ENCODE measurements at places on chromosomes 3 and 15. TPM values are rescaled to one million over a fixed set of nuclear protein-coding genes. Genes with fewer than 3 reads are reported as not detected.

SLCO2A1 gene
- 0.15 TPM for total RNA-seq

FOXB1 gene
- 0.26 TPM for total RNA-seq

GLCE gene
- total RNA-seq, result 3.8 TPM

SCAANT1 gene
- not detected for total RNA-seq

ABHD6 gene
- total RNA-seq, result 6.7 TPM

TIGIT gene
- 16.7 TPM for total RNA-seq

MORC1 gene
- total RNA-seq, result not detected

CADPS gene
- not detected for total RNA-seq

HCLS1 gene
- total RNA-seq, result 221 TPM

CX3CR1 gene
- 0.40 TPM for total RNA-seq

NME9 gene
- not detected for total RNA-seq
